Activated CD4-positive, alpha-beta T cell treated with anti-CD3 and anti-CD28 coated beads, Interleukin-10, Interleukin-2, amounts not matched to agents 100 ng/mL and 50 ng/mL, durations not matched to agents 16 hours and 8 hours (primary cell): ENCODE measurements at places on chromosomes 1 and 21.

- no peak for DNase-seq
Measured at GRCh38 chr1:99171184-99171813, 93.0 kb upstream of the PLPPR4 start.

DNA sequence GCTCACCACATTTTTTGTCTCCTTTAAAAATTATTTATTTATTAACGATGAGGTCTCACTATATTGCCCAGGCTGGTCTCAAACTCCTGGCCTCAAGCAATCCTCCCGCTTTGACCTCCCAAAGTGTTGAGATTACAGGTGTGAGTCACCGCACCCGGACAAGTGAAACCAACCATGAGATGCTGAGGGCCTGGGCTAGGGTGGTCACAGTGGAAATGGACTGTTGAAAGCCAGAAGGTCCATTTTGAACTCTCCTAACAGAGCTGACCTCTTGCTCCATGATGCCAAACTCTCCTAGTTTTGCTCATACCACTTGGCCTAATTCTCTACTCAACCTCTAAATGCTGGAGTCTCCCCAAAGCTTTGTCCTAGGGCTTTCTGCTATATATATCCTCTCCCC is 109.1 kb downstream of the SLC45A1 start:
- no peak for DNase-seq

GRCh38 chr21:43736224-43736883 is 17.4 kb downstream of the PDXK start:
- DNase-seq: no peak

DNA sequence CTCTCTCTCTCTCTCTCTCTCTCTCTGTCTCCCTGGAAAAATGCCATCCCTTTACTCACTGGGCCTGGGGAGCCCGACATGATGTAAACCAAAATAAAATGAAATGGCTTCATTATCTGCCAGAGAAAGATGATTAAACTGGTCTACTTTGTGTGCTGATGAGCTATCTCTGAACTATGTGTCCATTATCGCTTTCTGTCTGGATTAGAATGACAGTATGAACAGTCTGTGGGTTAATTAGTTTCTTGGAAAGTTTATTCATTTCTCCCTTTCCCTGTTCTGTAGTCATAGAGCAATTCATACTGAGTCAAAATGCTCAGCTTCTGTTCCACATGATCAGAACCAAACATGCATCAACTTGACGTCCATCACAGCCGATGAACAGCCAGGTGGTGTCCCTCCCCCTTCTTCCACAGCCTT is 72.4 kb upstream of the KCND3 start:
- DNase-seq: peak; percentile 50

DNA sequence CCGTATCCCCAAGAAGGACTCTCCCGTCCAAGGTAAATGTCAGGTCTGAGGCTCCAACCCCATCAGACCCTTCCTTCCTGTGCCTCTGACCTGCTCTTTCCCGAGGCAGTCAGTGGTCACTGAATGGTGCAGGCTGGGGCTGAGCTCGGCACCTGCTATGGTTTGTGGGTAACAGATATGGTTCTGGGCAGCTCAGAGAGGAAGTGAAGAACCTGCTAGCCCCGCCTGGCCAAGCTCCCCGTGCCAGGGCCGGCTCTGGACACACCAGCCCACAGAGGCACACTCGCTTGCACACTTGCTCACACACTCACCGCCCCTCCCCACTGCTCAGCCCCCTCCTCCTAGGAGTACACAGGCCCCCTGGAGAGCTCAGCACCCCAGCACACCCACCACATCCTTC is 16.4 kb downstream of the NCMAP start:
- DNase-seq: no peak
